ENCODE measurements at places on chromosomes 16 and 17.

DNA sequence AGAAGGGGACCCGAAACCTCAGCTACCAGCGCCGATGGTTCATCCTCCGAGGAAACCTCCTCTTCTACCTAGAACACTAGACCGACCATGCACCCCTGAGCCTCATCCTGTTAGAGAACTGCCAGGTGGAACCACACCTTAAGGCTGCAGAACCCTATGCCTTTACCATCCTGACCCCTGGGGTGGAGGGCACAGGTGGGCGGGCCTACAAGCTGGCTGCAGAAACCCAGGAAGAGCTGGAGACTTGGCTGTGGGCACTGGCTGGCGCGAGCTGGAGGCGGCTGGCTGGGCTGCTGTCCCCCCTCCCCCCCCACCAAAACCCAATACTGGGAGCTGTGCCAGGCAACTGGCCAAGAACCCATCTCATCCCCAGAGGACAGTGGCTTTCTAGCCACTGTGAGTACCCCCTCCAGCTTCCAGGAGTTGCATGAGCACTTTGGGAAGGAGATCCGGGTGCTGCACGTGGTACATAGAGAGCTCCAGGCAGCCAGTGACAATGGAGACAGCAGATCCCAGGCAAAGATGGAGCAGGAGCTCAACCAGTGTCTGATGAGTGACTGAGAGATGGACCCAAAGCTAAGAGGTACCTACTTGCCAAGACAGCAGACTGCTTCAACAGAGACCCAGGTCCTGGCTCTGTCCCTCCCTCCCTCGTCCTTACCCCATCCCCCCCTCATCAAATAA is 1.4 kb upstream of the CD2BP2 start:
- DNase-seq, result no peak

DNA sequence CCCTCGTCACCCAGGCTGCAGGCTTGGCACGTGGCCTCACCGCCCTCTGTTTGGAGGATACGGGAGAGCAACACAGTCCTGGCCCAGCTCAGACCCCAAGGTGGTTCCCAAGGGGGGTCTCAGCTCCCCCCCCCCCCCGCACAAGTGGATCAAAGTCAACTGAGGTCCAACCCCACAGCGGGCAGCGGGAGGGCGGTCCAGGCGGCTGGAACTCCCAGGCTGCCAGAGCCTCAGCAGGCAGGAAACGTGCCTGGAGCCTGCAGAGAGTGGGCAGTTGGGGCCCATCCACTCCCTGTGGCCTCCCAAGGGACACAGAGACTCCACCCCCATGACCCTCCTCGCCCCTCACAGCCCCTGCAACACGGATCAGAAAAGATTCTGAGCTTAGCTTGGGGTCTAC is 36.7 kb downstream of the PIEZO1 start:
- no peak for DNase-seq

GRCh38 chr17:69357701-69358100 is 30.8 kb upstream of the ABCA5 start:
- peak; percentile 65 for DNase-seq

- DNase-seq, result no peak
These were observed 15.0 kb upstream of the SALL1 start for GRCh38 chr16:51166091-51166490.

DNA sequence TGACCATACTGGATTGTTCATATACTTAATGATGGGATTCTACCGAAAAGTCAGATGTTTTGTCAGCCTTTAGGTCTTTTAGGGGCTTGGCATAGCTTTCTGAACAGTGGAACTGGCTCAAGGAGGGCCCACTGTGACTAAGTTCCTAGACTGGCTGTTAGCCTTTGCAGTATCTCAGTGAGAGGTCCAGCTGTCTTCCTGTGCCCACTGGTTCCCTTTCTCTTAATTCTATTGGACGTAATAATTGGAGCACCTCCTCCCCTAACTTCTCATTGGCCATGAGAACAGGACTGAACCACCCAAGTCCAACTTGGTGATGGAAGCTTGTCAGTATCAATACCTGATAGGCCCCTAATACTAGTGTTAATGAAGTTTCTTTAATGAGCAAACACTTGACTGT is 13.5 kb downstream of the KPNA2 start:
- DNase-seq, result peak; percentile 75

- DNase-seq, result no peak
These were observed 16.8 kb upstream of the ZNF287 start for GRCh38 chr17:16585796-16586195.

DNA sequence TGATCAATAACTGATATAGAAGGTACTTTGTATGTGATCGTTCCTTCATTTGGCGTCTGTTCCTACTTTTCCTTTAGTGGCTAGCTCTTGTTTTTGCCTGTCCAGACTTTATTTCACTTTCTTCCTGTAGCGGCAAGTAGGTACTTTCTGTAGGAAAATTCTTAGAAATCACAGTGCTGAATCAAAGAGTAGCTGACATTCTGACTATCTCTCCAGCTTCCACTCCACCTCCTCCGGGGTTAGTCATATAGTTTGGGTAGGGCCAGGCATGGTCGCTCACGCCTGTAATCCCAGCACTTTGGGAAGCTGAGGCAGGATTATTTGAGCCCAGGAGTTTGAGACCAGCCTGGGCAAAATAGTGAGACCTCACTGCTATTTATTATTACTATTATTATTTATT is 29.9 kb upstream of the PAFAH1B1 start:
- no peak for DNase-seq

GRCh38 chr16:35252356-35252936 is 1793.0 kb downstream of the TP53TG3F start:
- DNase-seq, result no peak
